ENCODE measurements at places on chromosomes 4 and X.
A peak's percentile ranks its signal among the peaks of the same experiment; 100 is the strongest.

DNA sequence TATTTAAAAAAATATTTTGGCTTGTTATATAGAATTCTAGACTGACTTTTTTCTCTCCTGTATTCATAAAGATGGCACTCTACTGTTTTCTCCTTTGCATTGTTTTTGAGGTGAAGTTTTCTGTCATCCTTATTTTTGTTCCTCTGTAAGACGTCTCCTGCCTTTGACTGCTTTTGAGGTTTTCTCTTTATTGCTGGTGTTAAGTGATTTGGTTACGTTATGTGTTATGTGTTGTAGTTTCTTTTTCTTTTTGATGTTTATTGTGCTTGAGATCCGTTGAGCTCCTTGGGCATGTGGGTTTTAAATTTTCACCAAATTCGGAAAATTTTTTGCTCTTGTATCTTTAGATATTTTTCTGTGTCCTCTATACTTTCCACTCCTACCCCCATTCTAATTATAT lies 50.0 kb downstream of the KDM6A start:
- DNase-seq, result no peak

- DNase-seq, result no peak
Measured at GRCh38 chrX:69076088-69076487, 89.2 kb downstream of the PJA1 start.

- no peak for DNase-seq
Measured at GRCh38 chr4:188665491-188666457, 526.5 kb downstream of the TRIML1 start.

DNA sequence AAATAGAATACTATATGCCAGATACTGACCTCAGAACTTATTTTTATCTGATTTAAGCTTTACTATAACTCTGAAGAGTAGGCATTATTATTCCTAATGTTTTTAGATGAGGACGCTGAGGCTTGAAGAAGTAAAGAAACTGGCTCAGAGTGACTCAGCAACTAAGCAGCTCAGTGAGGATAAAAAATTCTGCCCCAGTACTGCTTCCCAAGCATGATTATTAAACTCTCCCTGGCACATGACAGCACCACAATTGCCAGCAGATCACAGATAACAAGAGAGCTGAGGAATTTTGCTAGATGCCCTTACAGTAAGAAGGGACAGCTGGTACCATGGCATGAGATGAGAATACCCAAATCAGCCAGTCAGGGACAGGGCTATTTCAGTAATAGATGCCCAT lies 219.4 kb downstream of the NKX6-1 start:
- peak; percentile 66 for DNase-seq

DNA sequence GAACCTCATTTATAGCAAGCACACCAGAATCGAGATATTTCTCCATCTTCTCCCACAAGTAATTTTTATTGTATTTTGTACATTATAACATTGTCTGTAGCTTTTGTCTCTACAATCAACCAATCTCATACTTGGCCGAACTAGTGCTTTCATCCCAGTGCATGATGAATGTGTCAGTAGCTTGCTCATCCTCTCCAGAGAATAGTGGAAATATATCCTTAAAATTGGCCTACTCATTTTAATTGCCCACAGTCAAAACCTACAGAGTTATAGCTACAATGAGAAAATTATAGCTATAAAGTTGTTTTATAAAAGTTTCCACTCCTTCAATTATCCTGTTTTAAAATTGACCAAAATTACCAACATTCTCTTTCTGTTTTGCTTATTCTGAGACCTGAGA lies 103.8 kb downstream of the MAPK10 start:
- DNase-seq, result no peak

DNA sequence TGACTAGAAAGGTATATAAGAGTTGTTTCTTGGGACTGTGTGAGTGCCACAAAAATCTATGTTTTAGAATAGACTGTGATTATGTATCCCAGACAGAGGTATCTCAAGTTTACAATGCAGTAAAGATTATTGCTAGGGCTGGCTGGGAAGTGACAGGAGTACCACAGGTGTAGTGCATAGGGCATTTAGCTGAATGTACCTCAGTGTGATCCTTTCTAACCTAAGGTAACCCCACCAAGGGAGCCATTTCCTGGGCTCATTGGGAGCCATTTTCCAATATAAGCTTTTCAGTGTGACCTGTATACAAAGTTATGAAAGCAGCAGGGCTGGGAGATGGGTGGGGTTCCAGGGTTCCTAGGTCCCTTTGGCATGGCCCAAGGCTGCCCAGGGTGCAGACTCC lies 6.1 kb upstream of the LEF1 start:
- no peak for DNase-seq

- DNase-seq, result no peak
Measured at GRCh38 chr4:101973361-101973760, 182.8 kb downstream of the BANK1 start.

Data from A172 (cell line).